Sciatic nerve (tissue), 2 donors: ENCODE measurements at places on chromosomes 6 and 20.

DNA sequence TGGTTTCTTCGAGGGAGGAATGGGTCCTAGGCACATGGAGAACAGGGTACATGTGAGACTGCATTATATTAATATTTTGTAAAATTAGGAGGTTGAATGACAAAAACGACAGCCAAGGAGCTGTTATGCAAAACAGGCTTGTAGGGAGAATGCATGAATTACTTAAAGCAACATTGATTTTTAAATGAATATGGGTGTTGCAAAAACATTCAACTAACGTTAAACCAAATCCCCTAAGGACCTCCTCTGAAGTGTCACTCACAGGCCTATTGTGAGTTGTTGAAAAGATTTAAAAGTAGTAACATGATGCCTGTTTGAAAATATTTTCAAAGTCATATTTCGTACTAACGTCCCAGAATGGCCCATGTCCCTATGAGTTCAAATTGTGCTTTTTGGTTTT lies 21.9 kb downstream of the FBXL4 start:
- DNase-seq = no peak

GRCh38 chr6:152273638-152274037 lies 363.5 kb downstream of the SYNE1 start:
- DNase-seq = no peak

DNA sequence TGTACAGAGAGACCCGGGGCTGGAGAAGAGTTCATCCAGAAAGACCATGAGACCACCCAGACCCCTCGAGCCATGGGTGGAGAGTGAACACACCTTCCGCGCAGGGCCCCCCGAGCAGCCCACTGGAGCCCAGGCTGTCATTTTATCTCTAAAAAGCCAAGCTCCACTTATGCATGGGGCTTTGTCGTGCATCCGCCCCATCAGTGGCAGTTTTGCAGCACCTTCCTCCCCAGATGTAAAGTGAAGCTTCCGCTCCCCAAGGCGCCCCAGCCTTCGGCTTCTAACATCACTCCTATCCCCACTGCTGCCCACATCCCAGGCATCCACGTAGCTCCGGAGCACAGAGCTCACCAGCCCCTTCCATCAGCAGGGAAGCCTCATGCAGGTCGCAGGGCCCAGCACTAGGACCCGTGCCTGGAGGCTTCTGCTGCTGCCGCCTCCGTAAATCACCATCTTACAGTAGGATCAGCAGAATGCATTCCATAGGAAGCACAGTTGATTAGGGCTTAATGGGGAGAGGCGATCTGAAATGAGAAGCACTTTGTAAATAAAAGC lies 301.1 kb downstream of the TAF4 start:
- peak; percentile 31 for DNase-seq

GRCh38 chr6:52503323-52503747 lies 73.5 kb downstream of the TRAM2 start:
- no peak for DNase-seq

DNA sequence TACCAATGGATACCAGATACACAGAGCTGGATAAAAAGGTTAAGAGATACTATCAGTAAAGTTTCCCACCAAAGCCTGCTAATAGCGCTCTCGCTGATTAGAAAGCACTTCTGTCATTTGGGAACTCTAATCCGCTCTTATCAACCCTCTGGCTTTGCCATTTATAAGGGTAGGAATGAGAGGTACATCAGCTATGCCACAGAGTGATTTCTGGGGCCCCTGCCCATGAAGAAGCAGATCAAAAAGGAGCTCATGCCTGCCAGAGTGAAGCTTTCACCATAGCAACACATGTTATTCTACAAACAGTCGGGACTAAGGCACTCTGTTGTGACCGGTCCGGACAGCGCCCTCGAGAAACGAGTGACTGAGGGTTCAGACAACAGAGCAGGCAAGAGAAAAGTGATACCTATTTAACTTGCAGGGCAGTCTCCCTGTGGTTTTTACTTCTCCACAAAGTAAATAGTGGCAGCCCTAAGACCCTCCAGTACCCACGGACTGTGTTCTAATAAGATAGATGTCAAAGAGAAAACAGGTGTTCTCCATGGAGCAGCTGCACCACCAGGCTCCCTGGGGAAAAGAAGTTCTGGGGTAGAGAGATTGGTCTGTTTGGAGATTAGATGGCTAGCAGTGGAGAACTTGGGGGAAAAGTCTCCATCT lies 5.6 kb downstream of the TRAM2 start:
- DNase-seq = no peak

- DNase-seq = no peak
Measured at GRCh38 chr6:126312013-126312665, 27.8 kb upstream of the CENPW start.

DNA sequence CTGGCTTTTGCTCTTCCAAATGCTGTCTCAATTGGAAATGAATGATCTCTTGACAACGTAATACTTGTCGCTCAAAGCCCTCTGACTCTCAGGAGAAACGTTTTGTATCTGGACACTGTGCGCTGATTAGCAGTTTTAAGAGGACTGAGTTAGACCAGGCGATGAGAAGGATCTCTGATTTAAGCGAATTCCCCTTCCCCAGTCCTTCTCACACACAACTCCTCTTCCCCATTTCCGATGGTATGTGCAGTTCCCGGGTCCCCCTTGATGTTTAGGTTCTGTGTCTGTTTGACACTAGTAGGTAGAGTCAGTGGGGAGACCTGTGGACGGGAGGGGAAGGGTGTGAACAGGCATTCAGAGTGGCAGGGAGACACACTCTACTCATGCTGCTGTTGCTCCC lies 2.5 kb downstream of the ZDHHC14 start:
- no peak for DNase-seq

DNA sequence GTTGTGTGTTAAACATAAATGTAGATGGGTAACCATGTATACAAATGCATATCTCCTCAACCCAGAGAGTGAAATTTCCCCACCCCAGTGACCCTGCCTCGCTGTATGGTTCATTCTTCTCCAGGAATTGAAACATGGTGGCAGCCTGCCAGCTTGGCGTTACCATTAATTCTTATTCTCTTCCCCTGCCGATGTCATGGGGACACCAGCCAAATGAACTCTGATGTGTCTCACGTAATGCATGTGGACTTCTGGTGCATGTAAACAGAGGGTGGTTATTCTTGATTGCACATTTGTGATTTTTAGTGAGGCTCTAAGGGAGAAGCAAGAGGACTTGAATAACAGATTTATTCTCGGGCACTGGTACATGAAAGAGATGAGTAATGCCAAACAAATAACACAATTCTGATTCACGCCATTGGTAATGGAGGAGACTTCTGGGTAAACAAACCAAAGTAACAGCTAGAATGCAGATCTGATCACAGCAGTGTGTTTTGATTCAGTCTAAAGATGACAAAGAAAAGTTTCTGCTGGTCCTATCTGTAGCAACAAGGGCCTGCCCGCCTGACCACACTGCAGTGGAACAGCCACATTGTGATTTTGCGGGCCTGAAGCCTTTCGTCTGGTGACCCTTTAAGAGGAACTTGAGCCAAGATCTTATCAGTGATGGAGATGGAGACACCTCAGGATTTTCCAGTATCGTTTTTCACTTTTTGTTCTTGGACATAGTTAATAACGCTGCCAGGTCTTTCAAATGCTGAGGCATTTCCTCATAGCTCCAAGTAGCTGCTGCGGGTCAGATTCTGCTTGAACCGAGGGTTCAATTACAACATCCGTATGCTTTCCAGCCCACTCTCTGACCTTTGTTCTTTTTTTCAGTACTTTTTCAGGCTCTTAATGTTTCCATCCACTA lies 171.8 kb upstream of the AKAP12 start:
- peak; percentile 93 for DNase-seq

DNA sequence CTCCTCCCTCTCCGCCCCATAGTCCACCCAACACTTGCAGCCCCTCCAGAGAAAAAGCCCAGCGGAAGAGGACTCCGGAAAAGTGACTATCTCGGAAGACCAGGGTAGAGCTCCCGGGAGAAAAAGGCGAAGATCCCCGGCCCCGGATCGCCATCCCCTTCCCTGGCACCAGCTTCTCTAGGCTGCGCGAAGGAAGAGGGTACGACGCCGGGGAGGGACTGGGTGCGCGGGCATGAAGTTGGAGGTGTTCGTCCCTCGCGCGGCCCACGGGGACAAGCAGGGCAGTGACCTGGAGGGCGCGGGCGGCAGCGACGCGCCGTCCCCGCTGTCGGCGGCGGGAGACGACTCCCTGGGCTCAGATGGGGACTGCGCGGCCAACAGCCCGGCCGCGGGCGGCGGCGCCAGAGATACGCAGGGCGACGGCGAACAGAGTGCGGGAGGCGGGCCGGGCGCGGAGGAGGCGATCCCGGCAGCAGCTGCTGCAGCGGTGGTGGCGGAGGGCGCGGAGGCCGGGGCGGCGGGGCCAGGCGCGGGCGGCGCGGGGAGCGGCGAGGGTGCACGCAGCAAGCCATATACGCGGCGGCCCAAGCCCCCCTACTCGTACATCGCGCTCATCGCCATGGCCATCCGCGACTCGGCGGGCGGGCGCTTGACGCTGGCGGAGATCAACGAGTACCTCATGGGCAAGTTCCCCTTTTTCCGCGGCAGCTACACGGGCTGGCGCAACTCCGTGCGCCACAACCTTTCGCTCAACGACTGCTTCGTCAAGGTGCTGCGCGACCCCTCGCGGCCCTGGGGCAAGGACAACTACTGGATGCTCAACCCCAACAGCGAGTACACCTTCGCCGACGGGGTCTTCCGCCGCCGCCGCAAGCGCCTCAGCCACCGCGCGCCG lies 822 bp downstream of the FOXQ1 start:
- DNase-seq = no peak

- DNase-seq = no peak
Measured at GRCh38 chr6:106637717-106638341, 8.5 kb downstream of the QRSL1 start.

DNA sequence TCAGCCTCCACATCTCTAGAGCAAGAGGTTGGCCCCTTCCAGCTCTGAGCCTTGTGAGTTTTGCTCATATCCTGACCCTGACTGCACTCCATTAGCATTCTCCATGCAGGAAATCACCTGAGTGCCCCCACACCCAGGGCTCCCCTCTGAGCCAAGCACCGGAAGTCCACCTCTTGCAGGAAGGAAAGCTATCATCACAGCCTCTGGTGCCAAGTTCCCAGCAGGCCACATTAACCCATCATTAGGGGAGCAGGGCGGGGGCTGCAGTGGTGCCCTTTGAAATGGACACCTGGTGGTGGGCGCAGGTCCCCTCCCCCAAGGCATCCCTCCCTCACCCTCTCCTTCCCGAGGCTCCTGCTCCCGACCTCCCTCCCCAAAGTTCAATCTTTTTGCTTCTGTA lies 16.1 kb downstream of the GRM4 start:
- DNase-seq = no peak

GRCh38 chr20:13220194-13220903 lies 725 bp upstream of the ISM1 start:
- DNase-seq = peak; percentile 85

GRCh38 chr6:25192590-25193459 lies 86.3 kb upstream of the CARMIL1 start:
- no peak for DNase-seq

DNA sequence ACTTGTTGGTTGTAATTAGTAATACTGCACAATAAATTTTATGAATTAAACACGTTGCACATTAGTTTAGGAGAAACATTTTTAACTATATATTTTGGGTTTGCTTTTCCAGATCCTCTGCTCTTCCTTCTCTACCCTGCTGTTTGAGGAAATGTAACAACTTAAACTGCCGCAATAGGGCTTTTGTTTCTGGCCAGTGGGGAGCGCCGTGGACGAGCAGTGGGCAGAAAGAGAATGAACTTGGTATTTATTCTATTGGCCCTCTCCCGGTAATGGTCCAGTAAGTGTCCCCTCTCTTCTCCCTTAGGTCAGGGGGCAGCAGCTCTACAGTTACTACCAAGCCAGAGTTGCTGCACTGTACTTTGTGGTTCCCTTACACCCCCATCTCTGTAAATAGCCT lies 35.2 kb upstream of the EPHA7 start:
- DNase-seq = no peak

DNA sequence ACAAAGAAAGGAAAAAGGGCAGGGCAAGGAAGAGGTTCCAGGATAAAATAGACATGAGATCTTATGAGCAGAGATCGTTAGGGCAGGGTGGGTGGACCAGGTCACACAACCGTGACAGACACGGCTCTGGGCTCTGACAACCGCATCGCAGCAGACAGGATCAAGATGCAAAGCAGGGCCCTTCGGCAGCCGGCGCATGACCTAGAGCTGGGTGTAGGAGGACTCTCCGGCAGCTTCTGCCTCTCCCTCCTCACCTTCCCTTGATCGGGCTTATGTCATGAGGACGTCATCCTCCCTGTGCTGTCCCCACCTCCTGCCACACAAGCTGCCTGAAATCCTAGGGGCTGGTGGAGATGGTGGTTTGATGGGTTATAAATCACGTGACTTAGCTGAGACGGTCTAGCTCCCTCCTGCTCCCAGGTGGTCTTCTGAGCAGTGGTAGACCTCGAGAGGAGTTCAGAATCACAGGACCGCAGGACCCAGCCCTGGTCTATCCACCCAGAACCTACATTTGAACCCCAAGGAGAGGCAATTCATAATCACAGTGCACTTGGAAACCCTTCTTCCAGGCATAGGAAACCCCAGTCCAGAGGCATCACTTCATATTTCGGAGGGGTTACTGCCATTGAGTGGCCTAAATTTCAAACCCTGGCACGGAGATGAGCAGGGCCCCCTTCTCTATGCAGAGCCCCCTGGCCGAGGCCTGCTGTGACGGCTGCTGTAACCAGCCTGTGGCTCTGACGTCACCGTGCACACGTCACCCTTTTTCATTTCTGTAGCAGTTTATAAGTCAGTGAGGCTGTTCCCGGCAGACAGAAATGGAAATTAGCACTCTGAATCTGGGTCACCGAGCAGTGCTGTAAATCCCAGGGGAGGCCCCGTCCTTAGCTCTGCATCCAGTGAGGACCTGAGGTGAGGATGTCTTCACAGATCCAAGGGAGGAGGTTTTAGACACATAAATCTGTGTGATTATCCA lies 8.7 kb upstream of the CCR6 start:
- DNase-seq = no peak

- no peak for DNase-seq
Measured at GRCh38 chr6:130269969-130270635, 47.4 kb upstream of the SAMD3 start.

- DNase-seq = no peak
Measured at GRCh38 chr6:100336876-100337275, 127.8 kb downstream of the SIM1 start.

DNA sequence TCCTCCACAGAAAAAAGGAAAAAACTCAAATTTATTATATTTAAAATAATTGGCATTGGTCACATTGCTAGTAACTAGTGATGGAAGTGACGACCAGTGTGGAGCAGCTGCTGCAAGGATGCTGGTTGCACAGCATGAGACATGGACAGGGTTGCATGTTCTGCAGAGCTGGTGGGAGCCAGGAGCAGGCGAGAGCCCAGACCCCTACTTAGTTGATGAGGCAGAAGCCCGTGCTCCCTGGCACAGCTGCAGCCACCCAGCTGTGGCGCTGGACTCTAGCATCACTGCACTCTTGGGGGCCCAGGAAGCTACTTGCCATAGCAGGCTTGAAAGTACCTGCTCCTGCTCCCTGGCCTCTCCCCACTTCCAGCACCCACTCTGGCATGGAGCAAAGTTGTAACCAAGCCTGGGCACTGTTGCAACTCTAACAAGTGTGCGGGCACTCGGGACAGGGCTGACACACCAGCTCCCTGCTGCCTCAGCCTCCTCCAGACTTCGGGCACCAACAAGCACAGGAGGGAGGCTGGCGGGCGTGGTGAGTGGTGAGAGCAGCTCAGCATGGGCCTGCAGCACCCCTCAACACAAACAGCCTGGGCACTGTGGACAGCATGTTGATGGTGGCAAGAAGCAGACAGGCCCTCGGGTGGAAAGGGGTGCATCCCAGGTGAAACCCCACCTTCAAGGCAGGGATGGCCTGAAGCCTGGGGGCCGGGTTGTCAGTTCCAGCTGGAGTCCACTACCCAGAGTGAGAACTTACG lies 69.6 kb downstream of the EYS start:
- DNase-seq = no peak
